Vagina (tissue), 2 donors: ENCODE measurements at places on chromosomes 5 and 9. TPM values are rescaled to one million over a fixed set of nuclear protein-coding genes. Genes with fewer than 3 reads are reported as not detected.
A peak's percentile ranks its signal among the peaks of the same experiment; 100 is the strongest.

DNA sequence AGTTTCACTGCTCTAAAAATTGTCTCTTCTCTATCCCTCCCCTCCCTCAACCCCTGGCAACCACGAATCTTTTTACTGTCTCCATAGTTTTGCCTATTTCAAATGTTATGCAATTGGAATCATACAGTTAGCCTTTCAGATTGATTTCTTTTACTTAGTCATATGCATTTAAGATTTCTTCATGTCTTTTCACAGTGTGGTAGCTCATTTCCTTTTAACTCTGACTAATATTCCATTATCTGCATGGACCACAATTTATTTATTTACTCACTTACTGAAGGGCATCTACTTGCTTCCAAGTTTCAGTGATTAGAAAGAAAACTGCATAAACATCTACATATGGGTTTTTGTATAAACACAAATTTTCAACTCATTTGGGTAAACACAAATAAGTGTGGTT is 372.3 kb downstream of the CDH18 start:
- no peak overlapping the region for H3K27ac ChIP-seq
- no peaks in the 10 kb centered on the region for H3K4me1 ChIP-seq
- no peaks in the 10 kb centered on the region for H3K27me3 ChIP-seq

GRCh38 chr5:128667152-128667551 is 129.1 kb upstream of the FBN2 start:
- no peak overlapping the region for H3K27ac ChIP-seq
- no peaks in the 10 kb centered on the region for H3K27me3 ChIP-seq
- no peak for DNase-seq
- H3K4me1 ChIP-seq: no peaks in the 10 kb centered on the region
- no peaks in the 10 kb centered on the region for H3K36me3 ChIP-seq

Gene ORM2
- total RNA-seq: not detected

DNA sequence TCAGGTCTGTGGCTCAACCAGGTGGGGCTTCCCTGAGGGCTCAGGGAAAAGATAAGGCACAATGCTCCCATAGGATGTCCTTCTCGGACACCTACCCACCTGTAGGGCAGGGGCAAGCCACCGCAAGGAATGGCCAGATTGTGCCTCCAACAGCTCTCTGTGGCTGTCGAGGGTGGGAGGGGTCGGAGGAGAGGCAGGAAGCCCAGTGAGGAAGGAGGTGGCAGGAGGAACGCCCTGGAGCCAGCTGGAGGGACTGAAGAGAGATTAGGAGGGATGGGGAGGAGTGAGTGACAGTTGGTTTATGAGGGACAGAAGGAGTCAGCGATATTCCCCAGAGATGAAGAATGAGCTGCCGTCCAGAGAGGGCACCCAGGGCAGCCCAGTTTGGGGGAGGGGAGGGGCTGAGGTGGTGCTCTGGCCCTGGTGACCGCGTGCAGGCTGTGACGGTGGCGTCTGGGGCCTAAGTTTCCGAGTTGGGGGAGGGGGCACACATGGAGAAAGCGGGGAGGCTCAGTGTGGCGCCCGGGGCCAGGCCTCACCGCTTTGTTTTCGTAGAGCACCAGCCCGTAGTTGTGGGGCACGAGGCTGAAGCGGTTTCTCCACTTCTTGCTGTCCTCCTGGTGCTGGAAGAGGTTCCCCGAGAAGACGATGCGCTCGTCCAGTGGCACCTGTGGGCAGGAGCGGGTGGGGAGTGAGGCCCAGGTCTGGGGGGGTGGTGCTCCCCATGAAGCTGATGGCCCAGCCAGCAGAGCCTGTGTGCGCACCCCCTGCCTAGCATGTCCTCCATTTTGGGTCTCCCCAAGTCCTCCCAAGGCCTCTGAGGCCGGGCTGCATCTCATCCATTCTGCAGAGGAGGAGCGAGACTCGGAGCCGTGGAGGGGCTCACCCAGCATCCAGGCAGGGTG is 75.6 kb downstream of the LRSAM1 start:
- no peak for DNase-seq
- no peaks in the 10 kb centered on the region for H3K27me3 ChIP-seq
- peaks cover 34% of the 10 kb centered on the region for H3K4me1 ChIP-seq

DNA sequence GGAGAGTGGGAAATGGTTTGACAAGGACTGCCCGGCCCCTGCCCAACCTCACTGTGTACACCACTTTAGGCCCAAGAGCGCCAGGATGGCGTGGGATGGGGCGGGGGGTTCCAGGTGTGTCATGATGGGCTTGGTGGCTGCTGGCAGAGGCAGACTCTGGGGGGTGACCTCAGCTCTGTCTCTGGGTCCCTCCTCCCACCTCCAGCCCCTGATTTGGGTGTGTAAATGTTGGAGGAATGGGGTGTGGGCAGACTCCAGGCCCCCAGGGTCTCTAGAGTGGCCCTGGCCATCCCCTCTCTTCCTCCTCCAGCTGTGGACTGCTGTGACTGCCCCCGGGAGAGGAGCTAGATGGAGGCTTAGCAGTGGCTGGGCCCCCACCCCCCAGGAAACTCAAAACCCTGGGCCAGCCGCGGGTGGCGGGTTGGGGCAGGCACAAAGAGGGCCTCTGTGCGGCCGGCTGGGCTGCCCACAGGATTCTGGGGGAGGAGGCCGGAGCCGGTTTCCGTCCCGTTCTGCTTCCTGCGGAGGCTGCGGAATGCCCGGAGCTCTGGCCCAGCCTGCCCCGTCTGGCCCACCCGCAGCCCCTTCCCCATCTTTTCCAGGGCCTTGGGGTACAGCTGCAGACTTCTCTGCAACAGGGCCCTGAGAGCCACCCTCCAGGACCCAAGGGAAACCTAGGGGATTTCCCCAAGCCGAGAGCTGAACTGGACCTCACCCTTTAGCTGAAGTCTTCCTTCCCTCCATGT is 23.1 kb downstream of the CXXC5 start:
- no peak for DNase-seq
- peak overlapping the region; percentile 15 for H3K4me3 ChIP-seq
- H3K27me3 ChIP-seq: no peaks in the 10 kb centered on the region
- H3K27ac ChIP-seq: peak overlapping the region; percentile 68
- H3K4me1 ChIP-seq: peaks cover 92% of the 10 kb centered on the region

DNA sequence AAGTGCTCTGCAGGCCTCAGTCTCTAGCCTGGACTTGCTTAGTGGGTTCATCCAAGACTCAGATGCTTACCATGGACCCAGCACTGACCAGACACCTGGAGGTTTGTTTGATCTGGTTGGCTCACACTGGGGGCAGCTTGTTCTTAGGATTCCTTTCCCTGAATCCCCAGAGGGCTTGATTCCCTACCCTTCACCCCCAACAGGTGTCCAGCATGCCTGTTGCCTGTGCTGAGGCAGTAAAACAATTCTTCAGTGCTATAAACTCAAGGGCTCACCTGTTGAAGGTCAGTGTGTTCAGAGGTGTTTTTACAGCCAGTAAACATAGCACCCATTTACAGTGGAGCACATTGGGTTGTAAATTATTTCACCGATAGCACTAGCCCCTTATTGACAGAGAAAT is 123.8 kb upstream of the KLF4 start:
- no peak for DNase-seq
- no peaks in the 10 kb centered on the region for H3K36me3 ChIP-seq
- H3K27me3 ChIP-seq: no peaks in the 10 kb centered on the region
- no peak overlapping the region for H3K27ac ChIP-seq
- peaks cover 8% of the 10 kb centered on the region for H3K4me1 ChIP-seq

Gene CNTNAP3
- 14.7 TPM for total RNA-seq

DNA sequence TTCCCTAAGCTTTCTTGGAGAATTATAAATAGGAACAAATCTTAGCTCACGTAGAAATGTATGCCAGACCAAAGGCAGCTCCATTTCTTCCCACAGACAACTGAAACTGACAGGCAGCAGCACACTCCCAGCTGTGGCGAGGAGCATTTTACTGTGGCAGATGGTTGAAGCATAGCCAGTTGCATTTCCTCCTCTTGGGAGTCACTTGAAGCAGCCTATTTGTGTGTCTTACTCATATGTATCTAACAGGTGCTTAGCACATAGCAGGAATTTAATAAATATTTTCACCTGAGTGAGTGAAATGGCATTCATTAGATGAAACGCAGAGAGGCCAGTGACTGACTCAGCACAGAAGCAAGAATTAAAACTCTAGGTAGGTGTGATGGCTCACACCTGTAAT is 12.3 kb upstream of the MTMR12 start:
- no peak for DNase-seq
- no peaks in the 10 kb centered on the region for H3K36me3 ChIP-seq
- no peak overlapping the region for H3K4me3 ChIP-seq
- H3K4me1 ChIP-seq: no peaks in the 10 kb centered on the region
- no peak overlapping the region for H3K27ac ChIP-seq

Gene PDE6A
- 0.25 TPM for total RNA-seq

Gene PCDHA7
- 0.49 TPM for total RNA-seq

DNA sequence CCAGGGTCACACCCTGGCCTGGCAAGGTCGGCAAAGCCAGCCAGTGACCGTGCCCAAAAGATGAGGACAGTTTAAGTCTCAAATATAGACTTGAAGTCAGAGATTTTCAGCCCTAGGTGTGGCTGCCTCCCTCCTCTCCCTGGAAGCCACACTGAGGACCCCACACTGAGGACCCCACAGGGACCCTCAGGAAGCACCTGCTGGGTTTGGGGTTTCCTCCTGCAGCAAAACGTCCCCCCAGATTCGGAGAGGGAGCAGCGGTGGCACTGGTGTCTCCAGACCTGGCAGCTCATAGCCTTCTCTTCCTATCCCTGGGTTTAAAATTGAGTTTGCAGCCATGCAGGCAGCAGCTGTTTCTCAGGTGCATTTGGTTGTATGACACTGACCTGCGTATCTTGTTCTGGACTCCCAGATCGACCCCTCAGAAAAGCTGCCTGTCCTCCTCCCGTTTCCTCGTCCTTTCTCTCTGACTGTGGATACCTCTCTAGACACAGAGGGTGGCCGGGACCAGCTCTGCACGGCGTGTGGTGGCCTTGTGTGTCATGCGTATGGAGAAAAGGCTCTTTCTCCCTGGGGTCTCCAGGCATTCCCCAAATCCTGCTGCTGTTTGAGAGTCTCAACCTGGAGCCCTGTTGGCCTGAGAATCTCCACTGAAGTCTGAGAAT is 36.6 kb downstream of the MRPL36 start:
- no peak for DNase-seq
- no peak overlapping the region for H3K4me3 ChIP-seq
- no peaks in the 10 kb centered on the region for H3K4me1 ChIP-seq
- no peak overlapping the region for H3K27ac ChIP-seq
- H3K27me3 ChIP-seq: no peaks in the 10 kb centered on the region
- H3K36me3 ChIP-seq: no peaks in the 10 kb centered on the region

Gene NPDC1
- 67.5 TPM for total RNA-seq

GRCh38 chr9:123678878-123679329 is 251.0 kb downstream of the DENND1A start:
- no peak for DNase-seq
- no peaks in the 10 kb centered on the region for H3K36me3 ChIP-seq
- peaks cover 16% of the 10 kb centered on the region for H3K4me1 ChIP-seq
- peak overlapping the region; percentile 15 for H3K27ac ChIP-seq

Gene MYMK
- total RNA-seq: not detected

Gene OR1L8
- total RNA-seq: 0.74 TPM

GRCh38 chr5:33275921-33276627 is 164.7 kb upstream of the TARS1 start:
- no peak for DNase-seq
- H3K27me3 ChIP-seq: no peaks in the 10 kb centered on the region
- H3K4me1 ChIP-seq: no peaks in the 10 kb centered on the region
- H3K4me3 ChIP-seq: no peak overlapping the region

- H3K4me3 ChIP-seq: no peak overlapping the region
- no peak for DNase-seq
- H3K27me3 ChIP-seq: no peaks in the 10 kb centered on the region
- H3K27ac ChIP-seq: no peak overlapping the region
Measured at GRCh38 chr9:136276716-136277115, 27.2 kb downstream of the CCDC187 start.

- peak overlapping the region; percentile 66 for H3K4me3 ChIP-seq
- H3K36me3 ChIP-seq: no peaks in the 10 kb centered on the region
- H3K27ac ChIP-seq: peak overlapping the region; percentile 100
- H3K4me1 ChIP-seq: peaks cover 26% of the 10 kb centered on the region
- peak; percentile 93 for DNase-seq
Measured at GRCh38 chr9:3526165-3526996, 580 bp upstream of the RFX3 start.

Gene PKD2L2
- not detected for total RNA-seq

DNA sequence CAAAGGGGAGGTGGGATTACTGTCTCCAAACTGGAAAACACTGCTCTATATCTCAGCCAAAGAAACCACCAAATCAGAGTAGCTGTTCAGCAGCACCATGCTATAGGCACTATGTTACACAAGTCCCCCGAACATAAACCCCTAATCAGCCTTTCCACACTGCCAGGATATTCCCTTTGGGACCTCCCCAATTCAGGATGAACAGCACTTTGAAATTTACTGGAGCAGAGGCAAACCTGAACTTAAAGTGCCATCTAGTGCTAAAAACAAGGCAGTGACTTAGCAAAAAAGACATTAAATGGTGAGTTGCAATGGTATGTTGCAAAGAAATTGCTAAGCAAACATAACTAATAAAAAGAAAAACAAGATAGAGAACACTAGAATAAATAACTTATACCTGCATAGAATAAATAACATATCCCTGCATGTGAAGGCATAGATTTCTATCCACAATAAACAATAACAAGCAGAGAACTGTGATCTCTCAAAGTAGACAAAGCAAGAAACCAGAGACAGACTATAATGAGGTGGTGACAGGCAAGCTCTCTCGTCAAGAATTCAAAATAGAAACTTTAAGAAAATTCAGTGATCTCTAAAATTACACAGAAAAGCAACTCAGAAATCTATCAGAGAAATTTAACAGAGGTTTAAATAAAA is 584.4 kb upstream of the ACO1 start:
- no peaks in the 10 kb centered on the region for H3K4me1 ChIP-seq
- H3K4me3 ChIP-seq: no peak overlapping the region
- no peaks in the 10 kb centered on the region for H3K27me3 ChIP-seq
- no peaks in the 10 kb centered on the region for H3K36me3 ChIP-seq
- H3K27ac ChIP-seq: no peak overlapping the region

GRCh38 chr5:60544142-60544541 is 155.8 kb downstream of the DEPDC1B start:
- no peak for DNase-seq
- H3K27me3 ChIP-seq: no peaks in the 10 kb centered on the region
- no peak overlapping the region for H3K27ac ChIP-seq

GRCh38 chr5:179862891-179863290 is 4.3 kb upstream of the MRNIP start:
- H3K4me1 ChIP-seq: peaks cover 14% of the 10 kb centered on the region
- H3K4me3 ChIP-seq: no peak overlapping the region
- H3K27ac ChIP-seq: no peak overlapping the region
- H3K27me3 ChIP-seq: no peaks in the 10 kb centered on the region
- peaks cover 7% of the 10 kb centered on the region for H3K36me3 ChIP-seq

Gene PDCD1LG2
- 1.2 TPM for total RNA-seq

DNA sequence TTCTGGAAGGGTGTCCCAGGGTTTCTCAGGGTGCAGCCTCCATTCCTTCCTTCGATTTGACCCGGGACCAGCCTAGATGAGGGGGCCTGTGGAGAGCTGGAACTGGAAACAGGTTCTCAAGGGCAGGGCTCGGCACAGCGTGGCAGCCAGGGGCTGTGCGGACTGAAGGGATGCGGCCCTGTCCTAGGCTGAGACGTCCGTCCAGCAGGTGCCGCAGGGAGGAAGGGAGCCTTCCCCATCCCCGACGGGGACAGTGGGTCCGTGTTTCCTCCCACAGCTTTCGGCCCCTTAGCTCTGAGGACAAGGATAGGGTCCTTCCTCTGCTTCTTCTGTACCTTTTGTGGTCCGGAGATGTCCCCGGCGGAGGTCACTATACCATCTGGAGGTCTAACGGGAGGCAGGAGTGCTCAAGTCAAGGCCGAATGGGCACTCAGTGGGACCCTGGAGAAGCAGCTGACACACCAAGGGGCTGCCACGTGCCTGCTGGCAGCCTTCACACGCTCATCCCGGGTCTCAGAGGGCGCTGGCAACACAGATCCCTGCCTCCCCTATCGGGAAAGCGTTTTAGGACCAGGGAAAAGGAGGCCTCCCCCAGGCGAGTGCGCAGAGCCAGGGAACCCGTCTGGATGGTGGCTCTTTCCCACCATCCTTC is 49.9 kb downstream of the USP20 start:
- DNase-seq: peak; percentile 89
- peaks cover 9% of the 10 kb centered on the region for H3K36me3 ChIP-seq
- no peaks in the 10 kb centered on the region for H3K27me3 ChIP-seq

Gene CSF1R
- 21.4 TPM for total RNA-seq
